ENCODE measurements at places on chromosomes 5 and 9.

DNA sequence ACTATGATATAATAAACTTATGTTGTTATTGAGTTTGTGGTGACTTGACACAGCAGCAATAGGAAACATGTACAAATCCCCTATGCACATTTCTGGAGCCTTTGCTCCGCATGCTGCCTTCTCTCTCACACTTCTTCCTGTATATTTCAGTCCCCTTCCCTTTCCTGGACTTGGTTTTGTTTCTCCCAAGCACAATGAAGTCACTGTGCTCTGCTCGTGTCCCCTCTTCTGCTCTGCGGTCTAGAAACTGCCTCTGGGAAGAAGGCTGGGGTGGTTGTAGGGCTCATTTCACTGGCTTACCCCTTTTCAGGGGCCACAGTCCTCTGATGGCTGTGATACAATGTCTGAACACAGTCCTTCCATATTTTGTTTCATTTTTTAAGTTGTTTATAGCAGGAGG, 15.7 kb upstream of the FGD3 start:
- no peak for DNase-seq

GRCh38 chr9:134455934-134456755, 129.9 kb downstream of the RXRA start:
- peak; percentile 61 for DNase-seq

GRCh38 chr5:74529101-74529500, 111.4 kb downstream of the ENC1 start:
- DNase-seq = no peak

- no peak for DNase-seq
Observed at GRCh38 chr5:93572608-93573353, 8.2 kb downstream of the NR2F1-AS1 start.

DNA sequence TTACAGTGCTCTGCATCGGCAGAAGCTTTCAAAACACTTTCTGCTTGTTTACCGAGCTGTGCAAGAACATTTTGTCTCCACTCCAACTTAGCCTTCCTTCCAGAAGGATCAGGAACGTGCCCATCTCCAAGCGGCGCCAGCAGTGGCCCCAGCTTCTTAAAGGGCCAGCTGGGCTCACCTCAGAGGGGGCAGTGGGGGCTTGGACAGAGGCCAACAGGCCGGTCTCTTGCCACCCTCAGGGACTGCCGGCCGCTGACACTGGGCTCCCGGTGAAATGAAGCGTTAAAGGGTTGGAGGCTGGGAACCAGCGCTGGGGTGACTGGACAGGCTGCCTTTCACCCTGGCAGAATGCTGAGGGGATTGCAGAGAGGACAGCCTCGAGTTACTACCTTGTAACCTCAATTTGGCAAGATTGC, 67.0 kb upstream of the RNU6ATAC start:
- DNase-seq = no peak

- no peak for DNase-seq
Observed at GRCh38 chr5:2714805-2715204, 36.7 kb downstream of the IRX2 start.

- DNase-seq = no peak
Observed at GRCh38 chr5:176413255-176413565, 3.1 kb downstream of the CLTB start.

DNA sequence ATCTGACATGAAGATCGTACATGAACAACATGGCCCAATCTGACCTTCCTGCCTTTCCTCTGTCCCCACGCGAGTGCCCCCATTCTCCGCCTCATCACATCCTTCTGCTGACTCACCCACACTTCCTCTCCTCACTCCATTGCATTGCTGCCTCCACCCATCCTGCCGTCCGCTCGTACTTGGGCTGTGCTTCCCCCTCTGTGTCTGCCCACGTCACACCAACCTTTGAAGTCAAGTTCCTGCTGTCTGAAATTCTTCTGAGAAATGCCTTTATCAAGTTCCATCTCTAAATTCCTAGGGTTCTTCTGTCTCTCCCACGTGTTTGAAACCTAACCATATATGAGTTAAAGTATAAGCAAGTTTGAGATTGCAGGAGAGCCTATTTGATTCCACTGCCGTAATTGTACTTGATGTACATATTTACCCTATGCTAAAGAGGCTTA, 18.0 kb upstream of the STARD4 start:
- peak; percentile 41 for DNase-seq

DNA sequence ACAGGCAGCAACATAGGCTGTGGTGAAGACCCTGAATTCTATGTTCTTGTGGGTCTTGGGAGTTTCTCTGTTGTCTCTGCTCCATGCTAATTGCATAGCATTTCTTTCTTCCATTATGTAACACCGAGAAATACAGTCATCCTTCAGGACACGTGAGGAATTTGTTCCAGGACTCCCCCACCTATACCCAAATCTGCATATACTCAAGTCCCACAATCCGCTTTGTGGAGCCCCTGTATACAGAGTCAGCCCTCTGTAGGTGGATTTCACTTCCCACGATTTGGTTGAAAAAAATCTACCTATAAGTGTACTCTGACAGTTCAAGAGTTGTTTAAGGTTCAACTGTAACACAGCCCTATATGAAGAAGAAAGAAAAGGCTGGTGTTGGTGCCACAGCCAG, 22.1 kb downstream of the ANKRD33B start:
- DNase-seq = no peak

GRCh38 chr5:148970228-148970627, 92.6 kb downstream of the SH3TC2 start:
- DNase-seq = no peak

- no peak for DNase-seq
Observed at GRCh38 chr9:93194641-93195040, 10.7 kb downstream of the WNK2 start.

All from stimulated activated CD4-positive, alpha-beta T cell treated with anti-CD3 and anti-CD28 coated beads, Interleukin-1b, Interleukin-23, amount 100 ng/mL, for 24 hours (primary cell).